ENCODE measurements at places on chromosomes 5 and 9.

DNA sequence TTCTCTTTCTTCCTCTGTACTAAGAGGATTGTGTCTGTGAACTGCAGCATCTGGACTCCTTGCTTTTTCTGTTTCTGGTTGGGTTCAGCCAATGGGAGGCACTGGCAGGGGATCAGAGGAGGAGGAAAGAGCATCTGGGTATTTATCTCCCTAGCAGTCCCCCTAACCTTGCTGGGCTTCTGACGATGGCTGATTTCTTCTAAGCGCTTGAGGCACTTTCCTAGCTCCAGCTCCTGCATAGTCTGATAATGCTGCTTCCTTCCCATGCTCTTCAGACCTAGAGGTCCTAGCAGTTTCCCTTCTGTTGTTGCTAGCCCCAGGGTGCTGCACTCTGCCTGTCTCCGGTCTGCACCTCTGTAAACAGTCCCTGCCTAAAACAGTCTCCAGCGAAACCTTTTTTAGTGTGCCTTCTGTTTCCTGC lies 225.1 kb downstream of the PDZD2 start:
- DNase-seq, result no peak

- no peak for DNase-seq
Measured at GRCh38 chr5:136192526-136193321, at the start of gene SMIM32. Gene SMIM32, minus strand, starts transcription at chr5:136193162. Its CDS starts 638 bp downstream, at chr5:136192524.

DNA sequence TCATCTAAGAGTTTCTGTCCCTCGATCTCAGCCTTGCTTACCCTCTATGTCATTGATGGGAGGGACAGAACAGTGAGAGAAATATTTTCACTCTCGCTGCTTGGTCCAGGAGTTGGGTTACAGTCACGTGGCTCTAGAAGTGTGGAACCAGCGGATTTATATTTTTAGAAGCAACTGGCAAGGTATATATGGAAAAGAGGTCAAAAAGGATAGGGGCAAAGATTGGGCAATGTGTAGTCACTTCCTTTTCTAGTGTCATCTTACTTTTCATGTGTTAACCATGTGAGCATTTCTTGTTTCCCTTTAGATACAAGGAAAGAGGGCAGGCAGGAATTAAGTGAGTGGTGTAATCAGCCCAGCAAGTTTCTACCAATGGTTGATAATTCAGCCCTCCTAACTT lies 111.5 kb upstream of the ZNF366 start:
- DNase-seq, result no peak

- DNase-seq, result no peak
Measured at GRCh38 chr9:135790850-135791249, 88.9 kb downstream of the KCNT1 start.

DNA sequence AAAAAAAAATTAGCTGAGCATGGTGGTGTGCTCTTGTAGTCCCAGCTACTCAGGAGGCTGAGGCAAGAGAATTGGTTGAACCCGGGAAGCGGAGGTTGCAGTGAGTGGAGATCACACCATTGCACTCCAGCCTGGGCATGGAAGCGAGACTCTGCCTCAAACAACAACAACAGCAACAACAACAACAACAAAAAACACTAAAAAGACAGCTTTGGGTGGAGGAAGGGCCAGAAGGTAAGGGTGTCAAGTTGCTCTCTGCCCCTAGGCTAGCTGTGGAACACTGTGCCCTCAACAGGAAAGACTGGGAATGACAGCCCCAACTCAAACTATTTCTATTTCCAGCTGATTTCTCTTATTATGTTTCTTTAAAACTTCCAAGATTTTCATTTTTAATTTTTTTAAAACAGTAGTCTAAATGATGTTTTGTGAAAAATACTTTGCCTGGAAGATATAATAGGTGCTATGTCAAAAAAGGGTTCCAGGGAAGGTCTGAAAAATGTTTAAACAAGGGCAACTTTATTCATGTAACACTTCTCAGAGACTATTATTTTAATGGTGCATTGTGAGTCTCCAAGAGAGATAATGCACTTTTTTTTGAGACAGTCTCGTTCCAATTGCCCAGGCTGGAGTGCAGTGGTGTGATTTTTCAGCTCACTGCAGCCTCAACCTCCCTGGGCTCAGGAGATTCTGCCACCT lies 29.9 kb downstream of the CLINT1 start:
- DNase-seq, result no peak

DNA sequence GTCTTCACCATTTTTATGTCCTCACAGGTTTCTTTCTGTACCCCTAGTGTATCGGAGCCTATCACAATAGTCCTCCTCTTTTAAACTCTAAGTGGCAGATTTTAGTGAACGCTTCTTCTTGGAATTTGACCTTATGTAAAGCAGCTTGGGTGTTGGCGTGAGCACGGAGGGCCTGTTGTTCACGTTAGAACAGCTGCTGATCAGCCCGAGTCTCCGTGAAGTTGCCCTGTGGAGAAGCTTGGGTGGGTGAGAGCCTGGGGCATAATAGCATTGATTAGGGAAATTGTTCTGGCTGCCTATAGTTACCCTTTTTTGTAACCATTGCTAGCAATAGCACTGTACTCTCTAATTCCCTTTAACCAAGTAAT lies 167.0 kb upstream of the OTULINL start:
- no peak for DNase-seq

DNA sequence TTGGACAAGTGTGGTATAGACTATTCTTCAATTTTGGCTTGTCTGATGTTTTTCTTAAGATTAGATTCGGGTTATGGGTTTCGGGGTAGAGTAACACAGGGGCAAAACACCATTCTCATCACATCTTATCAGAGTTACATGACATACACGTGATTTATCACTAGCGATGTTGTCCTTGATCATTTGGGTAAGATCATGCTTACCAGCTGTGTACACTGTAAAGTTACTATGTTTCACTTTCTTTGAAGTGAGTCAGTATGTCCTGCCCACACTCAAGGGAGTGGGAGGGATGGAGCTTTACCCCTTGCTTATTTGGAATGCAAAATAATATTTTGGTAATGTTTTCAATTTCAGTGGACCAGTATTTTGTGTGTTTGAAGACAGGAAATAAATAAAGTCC lies 101.8 kb upstream of the TAF11L2 start:
- DNase-seq, result no peak

DNA sequence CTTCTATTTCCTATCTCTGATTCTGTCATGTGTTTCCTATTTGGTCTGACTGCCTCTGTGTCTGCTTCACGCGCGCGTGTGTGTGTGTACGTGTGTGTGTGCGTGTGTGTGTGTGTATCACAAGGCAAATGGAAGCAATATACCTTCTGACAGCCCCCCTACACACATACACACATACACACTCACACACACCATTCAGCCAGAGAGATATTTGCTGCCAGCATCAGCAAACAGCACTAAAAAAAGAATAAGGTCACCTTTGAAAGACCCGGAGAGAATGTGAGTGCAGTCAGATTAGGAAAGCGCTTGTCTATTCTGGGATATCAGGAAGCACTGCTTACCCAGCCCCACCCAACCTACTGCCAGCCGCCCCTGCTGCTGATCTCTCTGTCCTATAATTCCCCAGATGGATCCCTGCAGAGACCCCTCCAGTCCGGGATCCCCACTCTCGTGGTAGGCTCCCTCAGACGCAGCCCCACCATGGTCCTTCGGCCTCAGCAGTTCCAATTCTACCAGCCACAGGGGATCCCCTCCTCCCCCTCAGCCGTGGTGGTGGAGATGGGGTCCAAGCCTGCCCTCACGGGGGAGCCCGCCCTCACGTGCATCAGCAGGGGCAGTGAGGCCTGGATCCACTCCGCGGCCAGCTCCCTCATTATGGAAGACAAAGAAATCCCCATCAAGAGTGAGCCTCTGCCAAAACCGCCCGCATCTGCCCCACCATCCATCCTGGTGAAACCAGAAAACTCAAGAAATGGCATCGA lies 45.7 kb downstream of the PLAC8L1 start:
- no peak for DNase-seq

DNA sequence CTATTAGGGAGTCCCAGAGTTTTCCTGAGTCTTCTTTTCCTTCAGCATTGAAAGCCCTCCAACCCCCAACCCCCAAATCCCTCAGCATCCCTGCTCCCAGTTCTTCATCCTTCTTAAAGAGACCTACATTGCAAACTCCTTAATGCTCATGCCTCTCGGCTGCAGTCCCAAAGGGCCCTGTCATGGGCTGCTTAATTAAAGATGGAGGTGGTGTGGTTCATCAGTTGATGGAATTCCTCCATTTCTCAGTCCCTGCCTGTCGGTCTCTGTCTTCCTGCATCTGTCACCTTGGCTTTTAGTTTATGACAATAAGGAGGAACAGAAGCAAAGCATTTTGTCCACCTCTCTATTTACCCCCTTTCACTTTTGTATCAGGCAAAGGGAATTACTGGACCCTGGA lies 2.0 kb downstream of the FOXI1 start:
- DNase-seq, result no peak

- DNase-seq, result no peak
Measured at GRCh38 chr5:97096846-97097245, 45.6 kb downstream of the LIX1 start.

- DNase-seq, result no peak
Measured at GRCh38 chr5:15421921-15422412, 78.0 kb upstream of the FBXL7 start.

DNA sequence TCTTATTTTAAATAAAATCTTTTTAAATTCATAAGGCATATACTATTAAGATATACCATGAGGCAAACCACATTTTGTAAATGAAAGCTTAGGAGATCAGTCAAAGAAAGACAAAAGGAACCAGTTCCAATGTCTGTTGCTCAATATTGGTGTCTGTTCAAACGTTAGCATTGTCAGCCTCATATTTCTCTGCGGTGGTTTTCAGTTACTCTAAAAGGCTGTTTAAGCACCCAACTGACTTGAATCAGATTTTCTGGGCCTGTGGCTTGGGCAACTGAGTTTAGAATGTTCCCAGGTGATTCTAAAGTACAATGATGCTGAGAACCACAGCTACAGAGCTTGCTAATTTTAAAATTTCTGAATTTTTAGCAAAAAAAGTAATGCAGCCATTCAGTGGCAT lies 166.3 kb upstream of the KIF2A start:
- DNase-seq, result no peak

DNA sequence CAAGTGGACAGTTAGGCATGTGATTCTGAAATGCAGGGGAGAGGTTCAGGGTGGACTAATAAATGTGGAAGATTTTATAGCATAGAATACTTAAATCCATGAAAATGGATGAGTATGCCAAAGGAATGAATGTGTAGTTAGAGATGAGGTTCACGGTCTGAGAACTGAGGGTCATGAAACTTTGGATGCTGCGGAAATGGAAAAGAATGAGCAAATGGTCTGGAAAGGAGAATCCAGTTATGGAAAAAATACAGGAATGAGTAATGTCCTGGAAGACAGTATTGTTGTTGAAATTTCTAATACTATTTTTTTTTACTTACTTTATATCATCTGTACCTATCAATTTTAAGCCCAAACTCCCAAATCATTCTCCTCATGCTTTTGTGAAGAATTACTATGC lies 2369.4 kb downstream of the MAT2B start:
- DNase-seq, result no peak

GRCh38 chr5:97063251-97063650 lies 79.2 kb downstream of the LIX1 start:
- no peak for DNase-seq
